ENCODE measurements at places on chromosomes 7 and 10. TPM values are rescaled to one million over a fixed set of nuclear protein-coding genes. Genes with fewer than 3 reads are reported as not detected.
A peak's percentile ranks its signal among the peaks of the same experiment; 100 is the strongest.

- H3K4me1 ChIP-seq, result 0 out of 2 replicates have a peak, but pooled peaks cover 6% of the 10 kb centered on the region
- peak; percentile 27 for DNase-seq
- H3K27me3 ChIP-seq, result no peaks in the 10 kb centered on the region
- H3K27ac ChIP-seq, result no peak overlapping the region
- no peak overlapping the region for H3K4me3 ChIP-seq
These were observed 27.0 kb downstream of the MMD2 start for GRCh38 chr7:4931943-4932342.

DNA sequence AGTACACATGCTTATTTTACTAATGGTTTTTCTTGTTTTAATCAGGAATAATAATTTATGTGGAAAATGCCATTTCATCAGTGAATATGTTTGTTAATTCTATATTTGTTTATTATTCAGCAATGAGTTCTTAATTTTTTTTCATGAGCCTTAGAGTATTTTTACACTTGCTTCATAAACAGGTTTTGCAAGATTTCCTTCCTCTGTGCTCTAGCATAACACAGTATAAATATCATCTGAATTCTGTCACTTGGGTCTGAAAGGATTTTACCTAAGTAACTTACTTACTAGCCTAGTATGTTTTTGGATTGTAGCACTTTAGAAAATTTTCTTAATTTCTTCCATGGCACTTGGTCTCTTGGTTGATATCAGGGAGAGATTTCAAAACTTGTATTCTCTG is 45.8 kb downstream of the GLCCI1 start:
- H3K4me1 ChIP-seq, result no peaks in the 10 kb centered on the region
- H3K4me3 ChIP-seq, result no peak overlapping the region
- no peak for DNase-seq
- H3K36me3 ChIP-seq, result no peaks in the 10 kb centered on the region
- no peak overlapping the region for H3K27ac ChIP-seq

DNA sequence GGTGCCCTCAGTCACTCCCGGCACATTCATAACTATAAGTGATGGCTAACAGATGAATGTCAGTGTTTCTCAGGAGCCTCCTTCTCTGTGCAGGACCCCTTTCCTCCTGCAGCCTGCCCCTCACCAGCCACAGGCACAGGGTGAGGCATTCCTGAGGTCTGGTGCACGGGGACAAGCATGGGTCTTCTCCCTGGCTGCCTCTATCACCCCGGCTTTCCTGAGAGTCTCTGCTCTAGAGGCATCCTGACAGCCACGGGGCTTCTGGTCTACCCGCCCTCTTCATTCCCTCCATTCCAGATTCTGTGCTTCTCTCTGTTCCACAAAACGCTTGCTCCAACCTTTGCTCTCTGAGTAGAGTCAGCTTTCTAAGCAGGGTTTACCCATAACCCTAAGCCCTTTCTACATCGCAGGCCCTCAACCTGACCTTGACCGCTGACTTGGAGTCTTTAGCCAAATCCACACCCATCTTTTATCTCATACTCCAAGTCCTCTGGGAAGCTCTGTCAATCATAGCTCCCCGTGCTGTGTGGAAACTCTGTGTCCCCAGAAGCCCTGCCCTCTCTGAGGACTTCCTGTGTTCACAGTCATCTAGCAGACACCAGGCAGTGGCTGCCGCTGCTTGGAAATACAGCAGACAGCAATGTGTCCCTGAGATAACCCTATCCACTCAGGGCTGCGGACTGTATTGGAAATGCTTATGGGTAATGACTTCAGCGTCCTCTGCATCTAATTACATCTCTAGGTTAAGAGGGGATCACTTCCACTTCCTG is 159.0 kb downstream of the SFMBT2 start:
- no peaks in the 10 kb centered on the region for H3K36me3 ChIP-seq
- no peak overlapping the region for H3K4me3 ChIP-seq
- no peaks in the 10 kb centered on the region for H3K27me3 ChIP-seq

- no peak overlapping the region for H3K27ac ChIP-seq
- no peaks in the 10 kb centered on the region for H3K36me3 ChIP-seq
- no peaks in the 10 kb centered on the region for H3K27me3 ChIP-seq
- H3K4me3 ChIP-seq, result no peak overlapping the region
These were observed 3.5 kb downstream of the FOXP2 start for GRCh38 chr7:114418117-114418516.

DNA sequence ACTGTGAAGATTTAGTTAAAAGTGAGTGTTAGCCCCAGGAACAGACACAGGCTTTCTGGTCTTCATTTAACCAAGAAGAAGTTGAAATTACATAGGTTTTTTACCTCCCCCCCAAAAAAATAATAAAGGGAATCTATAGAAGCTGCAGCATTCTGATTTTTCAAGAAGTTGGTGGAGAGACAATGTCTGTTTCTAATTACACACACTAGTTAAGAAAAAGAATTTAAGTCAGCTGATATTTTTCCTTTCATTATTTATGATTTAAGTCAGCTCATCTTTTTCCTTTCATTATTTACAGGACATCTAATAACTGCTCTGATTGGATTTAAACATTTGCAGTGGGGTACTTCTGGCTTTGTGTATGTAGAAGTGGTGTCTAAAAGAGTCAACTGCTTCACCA is 201.4 kb upstream of the NRP1 start:
- no peaks in the 10 kb centered on the region for H3K27me3 ChIP-seq
- H3K27ac ChIP-seq, result no peak overlapping the region
- no peaks in the 10 kb centered on the region for H3K36me3 ChIP-seq
- H3K4me3 ChIP-seq, result no peak overlapping the region
- peaks cover 9% of the 10 kb centered on the region for H3K4me1 ChIP-seq
- DNase-seq, result no peak

- peaks cover 5% of the 10 kb centered on the region for H3K4me1 ChIP-seq
- peaks cover 21% of the 10 kb centered on the region for H3K27me3 ChIP-seq
- DNase-seq, result no peak
These were observed 4.8 kb downstream of the ADRA2A start for GRCh38 chr10:111081595-111081994.

- peak; percentile 82 for DNase-seq
- no peaks in the 10 kb centered on the region for H3K36me3 ChIP-seq
- no peak overlapping the region for H3K4me3 ChIP-seq
These were observed 62.1 kb upstream of the EFCAB10 start for GRCh38 chr7:105643384-105643783.

DNA sequence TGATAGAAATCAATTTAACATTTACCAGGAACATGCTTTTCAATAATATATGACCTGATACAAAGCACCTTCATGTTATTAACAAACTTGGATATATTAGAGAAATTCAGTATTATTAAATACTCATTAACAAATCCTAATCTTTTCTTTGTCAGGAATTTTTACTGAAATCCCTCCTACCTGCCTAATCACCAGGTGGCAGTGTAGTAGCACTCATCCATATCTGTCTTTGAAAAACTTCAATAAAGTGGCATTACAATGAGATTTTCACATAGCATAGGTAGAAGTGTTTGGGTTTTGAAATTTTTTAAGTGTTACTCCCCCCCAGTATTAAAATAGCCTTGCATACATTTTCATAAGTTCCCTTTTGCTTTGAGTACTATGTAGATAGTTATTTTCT is 1246.6 kb upstream of the LRRN3 start:
- H3K36me3 ChIP-seq, result no peaks in the 10 kb centered on the region
- peaks cover under 1% of the 10 kb centered on the region for H3K27me3 ChIP-seq
- H3K27ac ChIP-seq, result no peak overlapping the region
- no peaks in the 10 kb centered on the region for H3K4me1 ChIP-seq

- H3K27me3 ChIP-seq, result no peaks in the 10 kb centered on the region
- H3K4me3 ChIP-seq, result no peak overlapping the region
- no peak for DNase-seq
These were observed 55.4 kb upstream of the KIAA1217 start for GRCh38 chr10:24153537-24153936.

GRCh38 chr7:12706900-12707536 is 19.6 kb downstream of the ARL4A start:
- DNase-seq, result no peak
- no peaks in the 10 kb centered on the region for H3K36me3 ChIP-seq
- H3K27ac ChIP-seq, result no peak overlapping the region
- H3K4me1 ChIP-seq, result peaks cover 5% of the 10 kb centered on the region
- H3K27me3 ChIP-seq, result no peaks in the 10 kb centered on the region
- H3K4me3 ChIP-seq, result no peak overlapping the region

GRCh38 chr7:75688200-75689136 is 50.3 kb downstream of the HIP1 start:
- H3K27me3 ChIP-seq, result no peaks in the 10 kb centered on the region
- H3K4me1 ChIP-seq, result no peaks in the 10 kb centered on the region
- no peaks in the 10 kb centered on the region for H3K36me3 ChIP-seq
- no peak overlapping the region for H3K4me3 ChIP-seq

GRCh38 chr10:9823268-9823930 is 1194.3 kb upstream of the CELF2 start:
- H3K27me3 ChIP-seq, result no peaks in the 10 kb centered on the region
- H3K36me3 ChIP-seq, result no peaks in the 10 kb centered on the region
- no peak overlapping the region for H3K27ac ChIP-seq
- no peak for DNase-seq
- no peak overlapping the region for H3K4me3 ChIP-seq

DNA sequence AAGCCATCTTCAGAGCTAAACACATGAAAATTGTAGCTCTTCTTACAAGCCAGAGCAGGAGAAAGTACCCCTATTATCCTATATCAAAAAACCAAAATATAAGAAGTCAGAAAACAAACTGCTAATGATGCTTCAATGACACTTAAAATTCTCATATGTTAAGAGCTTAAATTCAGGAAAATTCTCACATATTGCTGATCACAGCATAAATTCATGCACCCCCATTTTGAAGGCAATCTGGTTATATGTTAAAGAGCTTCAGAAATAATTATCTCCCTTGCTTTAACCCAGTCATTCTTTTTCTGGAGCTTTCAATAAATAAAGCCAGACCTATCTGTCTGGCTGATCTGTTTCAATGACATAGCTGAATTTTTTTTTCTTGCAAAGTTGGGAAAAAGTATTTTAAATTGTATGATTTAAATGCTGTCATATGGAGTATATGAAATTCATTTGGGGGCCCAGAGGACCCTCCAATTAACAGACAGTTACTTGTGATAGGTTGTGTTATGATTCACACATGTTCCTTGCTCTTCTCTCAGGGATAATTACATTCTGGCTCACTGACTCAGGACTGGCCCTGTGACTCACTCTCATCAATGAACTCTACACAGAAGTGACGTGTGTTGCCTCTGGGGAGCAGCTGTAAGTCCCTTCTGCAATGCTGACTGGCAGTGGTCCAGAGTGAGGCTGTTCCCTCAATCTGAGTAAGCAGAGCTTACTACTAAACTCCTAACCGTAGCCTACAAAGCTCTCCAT is 85.2 kb downstream of the HGF start:
- peaks cover 4% of the 10 kb centered on the region for H3K4me1 ChIP-seq
- no peak overlapping the region for H3K4me3 ChIP-seq
- H3K27ac ChIP-seq, result no peak overlapping the region
- no peak for DNase-seq
- no peaks in the 10 kb centered on the region for H3K36me3 ChIP-seq

The MRM2 gene
- 38.7 TPM for total RNA-seq

The RBP3 gene
- not detected for total RNA-seq

The GSTO2 gene
- 12.7 TPM for total RNA-seq

The ANXA8L1 gene
- total RNA-seq, result not detected

The OPN4 gene
- not detected for total RNA-seq

The GALNT17 gene
- 47.0 TPM for total RNA-seq

The PIP gene
- total RNA-seq, result not detected

The UTF1 gene
- 21.7 TPM for total RNA-seq

The GHRHR gene
- total RNA-seq, result 6.5 TPM

The EPHB6 gene
- 19.7 TPM for total RNA-seq

The CDK5 gene
- total RNA-seq, result 22.8 TPM

The CREM gene
- 21.9 TPM for total RNA-seq

The FOXI2 gene
- 1.0 TPM for total RNA-seq

The MALRD1 gene
- 0.32 TPM for total RNA-seq
